ENCODE measurements at places on chromosomes 1 and 21.
A peak's percentile ranks its signal among the peaks of the same experiment; 100 is the strongest.

DNA sequence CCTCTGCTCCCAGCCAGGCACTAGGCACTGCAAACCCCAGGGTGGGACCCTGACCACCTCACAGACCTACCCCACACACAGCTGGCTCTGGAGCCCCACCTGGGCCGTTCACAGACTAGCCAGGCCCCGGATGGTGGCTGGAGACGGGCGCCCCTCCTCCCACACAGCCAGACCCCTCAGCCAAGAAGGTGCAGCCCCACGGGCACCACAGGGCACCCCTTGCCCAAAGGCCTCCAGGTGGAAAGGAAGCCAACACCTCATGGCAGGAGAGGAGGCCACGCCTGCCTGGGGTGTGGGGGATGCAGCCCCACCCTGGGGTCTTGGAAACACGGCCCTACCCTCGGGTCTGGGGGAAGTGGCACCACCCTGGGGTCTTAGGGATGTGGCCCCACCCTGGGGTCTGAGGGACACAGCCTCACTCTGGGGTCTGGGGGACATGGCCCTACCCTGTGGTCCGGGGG lies 44.6 kb downstream of the WNT9A start:
- no peak for DNase-seq

DNA sequence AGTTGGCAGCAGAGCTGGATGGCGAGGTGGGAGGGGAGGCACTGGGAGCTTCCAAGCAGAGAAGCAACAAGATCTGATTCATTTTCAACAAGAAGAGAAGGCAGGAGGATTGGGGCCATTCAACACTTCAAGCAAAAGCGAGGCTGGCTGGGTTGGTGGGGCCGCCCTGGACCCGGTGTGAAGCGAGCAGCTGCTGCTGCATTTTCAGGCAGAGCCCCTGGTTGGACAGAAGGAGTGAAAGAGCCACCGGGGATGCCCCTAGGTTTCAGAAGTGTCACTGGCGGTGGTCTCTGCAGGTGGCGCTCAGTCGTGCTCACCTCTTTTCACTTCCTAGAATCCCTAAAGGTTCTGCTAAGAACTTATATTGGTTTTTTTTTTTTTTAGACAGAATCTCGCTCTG lies 18.0 kb downstream of the SLC2A7 start:
- no peak for DNase-seq

- no peak for DNase-seq
Observed at GRCh38 chr1:191065346-191065745, 587.7 kb upstream of the BRINP3 start.

GRCh38 chr1:59638231-59638711 lies 176.5 kb upstream of the HOOK1 start:
- no peak for DNase-seq

- no peak for DNase-seq
Observed at GRCh38 chr1:90198616-90199332, 203.9 kb downstream of the ZNF326 start.

DNA sequence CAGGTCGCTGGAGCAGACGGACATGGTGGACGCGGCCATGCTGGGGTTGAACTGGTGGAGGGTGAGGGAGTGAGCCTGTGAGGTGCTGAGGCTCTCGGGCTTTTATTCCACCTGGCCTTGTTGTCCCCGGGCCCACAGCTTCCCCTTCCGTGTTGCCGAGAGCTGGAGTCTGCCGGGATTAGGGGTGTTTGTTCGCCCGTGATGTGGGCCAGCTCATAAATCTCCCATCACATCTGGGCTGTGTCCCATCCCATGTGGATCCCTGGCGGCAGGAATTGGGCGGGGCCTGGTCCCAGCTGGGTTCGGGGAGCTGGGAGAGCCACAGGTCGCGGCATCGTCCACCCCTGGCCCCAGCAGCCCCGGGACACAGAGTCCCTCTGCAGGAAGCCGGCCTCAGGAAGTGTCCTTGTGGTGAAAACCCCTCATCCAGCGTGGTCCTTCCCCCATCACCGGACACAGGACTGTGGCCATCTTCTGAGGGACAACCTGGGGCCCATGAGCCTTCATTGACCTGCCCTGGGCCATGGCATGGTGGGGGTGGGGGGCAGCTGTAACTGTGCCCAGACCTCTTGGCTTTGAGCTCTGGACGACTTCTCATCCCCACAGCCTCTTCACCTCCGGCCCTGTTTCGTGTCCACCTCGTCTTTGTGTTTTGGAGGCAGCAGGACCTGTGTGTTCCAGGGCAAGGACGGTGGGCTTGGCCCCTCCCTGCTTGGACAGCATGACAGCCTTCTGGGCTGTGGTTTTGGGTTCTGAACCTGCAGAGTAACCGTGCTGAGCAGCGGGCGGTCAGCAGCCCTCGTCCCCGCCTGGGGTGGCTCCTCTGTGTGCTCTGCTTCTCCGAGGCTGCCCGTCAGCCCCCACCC lies at the start of gene KRTAP10-6:
Gene KRTAP10-6 (minus strand): TSS at position 60 of the 866 bp plus-strand sequence. CDS start 21 bp downstream, at position 39.
- DNase-seq = no peak

GRCh38 chr1:238485057-238485911 lies 594.6 kb upstream of the ZP4 start:
- DNase-seq = no peak

GRCh38 chr1:43288058-43288784 lies 2.8 kb upstream of the C1orf210 start:
- no peak for DNase-seq

DNA sequence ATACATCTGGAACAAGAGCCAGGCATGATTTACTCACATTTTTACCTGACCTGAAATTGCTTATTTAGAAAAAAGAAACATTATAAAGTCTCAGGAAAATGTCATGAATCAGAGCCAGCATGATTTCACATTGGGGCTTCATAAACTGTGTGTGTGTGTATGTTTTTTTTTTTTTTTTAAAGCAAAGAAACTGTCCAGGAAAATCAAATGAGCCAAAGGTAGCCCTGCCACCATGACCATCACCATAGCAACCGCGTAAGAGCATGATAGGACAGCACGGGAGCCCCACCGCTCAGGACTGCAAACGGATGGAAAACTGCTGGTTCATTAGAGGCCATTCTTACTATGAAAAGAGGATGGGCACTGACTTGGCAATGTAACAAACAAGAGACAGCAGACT lies 139.2 kb downstream of the NTMT2 start:
- DNase-seq = no peak

- DNase-seq = no peak
Observed at GRCh38 chr1:84855168-84855567, 37.8 kb downstream of the LPAR3 start.

GRCh38 chr21:36927719-36928117 lies 38.8 kb downstream of the HLCS start:
- DNase-seq = peak; percentile 82

- DNase-seq = no peak
Observed at GRCh38 chr1:245493029-245493428, 338.2 kb downstream of the KIF26B start.

DNA sequence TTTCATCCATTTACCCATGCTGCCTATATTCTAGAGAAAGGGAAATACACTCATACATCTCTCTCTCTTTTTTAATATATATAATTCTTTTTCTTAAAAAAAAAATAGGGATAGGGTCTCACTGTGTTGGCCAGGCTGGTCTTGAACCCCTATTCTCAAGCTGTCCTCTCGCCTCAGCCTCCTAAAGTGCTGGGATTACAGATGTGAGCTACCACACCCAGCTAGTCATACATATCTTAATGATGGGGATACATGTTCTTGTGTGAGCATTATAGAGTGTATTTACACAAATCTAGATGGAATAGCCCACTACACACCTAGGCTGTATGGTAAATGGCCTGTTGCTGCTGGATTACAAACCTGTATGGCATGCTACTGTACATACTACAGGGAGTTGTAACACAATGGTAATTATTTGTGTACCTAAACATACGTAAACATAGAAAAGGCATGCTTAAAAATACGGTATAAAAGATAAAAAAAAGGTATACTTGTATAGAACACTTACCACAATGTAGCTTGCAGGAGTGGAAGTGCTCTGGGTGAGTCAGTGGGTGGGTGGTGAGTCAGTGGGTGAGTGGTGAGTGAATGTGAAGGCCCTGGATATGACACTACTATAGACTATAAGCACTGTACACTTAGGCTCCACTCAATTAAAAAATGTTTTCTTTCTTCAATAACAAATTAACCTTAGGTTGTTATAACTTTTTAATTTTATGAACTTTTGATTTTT lies 72.9 kb downstream of the IVNS1ABP start:
- DNase-seq = peak; percentile 54

GRCh38 chr1:18735224-18735997 lies 104.8 kb downstream of the PAX7 start:
- no peak for DNase-seq

DNA sequence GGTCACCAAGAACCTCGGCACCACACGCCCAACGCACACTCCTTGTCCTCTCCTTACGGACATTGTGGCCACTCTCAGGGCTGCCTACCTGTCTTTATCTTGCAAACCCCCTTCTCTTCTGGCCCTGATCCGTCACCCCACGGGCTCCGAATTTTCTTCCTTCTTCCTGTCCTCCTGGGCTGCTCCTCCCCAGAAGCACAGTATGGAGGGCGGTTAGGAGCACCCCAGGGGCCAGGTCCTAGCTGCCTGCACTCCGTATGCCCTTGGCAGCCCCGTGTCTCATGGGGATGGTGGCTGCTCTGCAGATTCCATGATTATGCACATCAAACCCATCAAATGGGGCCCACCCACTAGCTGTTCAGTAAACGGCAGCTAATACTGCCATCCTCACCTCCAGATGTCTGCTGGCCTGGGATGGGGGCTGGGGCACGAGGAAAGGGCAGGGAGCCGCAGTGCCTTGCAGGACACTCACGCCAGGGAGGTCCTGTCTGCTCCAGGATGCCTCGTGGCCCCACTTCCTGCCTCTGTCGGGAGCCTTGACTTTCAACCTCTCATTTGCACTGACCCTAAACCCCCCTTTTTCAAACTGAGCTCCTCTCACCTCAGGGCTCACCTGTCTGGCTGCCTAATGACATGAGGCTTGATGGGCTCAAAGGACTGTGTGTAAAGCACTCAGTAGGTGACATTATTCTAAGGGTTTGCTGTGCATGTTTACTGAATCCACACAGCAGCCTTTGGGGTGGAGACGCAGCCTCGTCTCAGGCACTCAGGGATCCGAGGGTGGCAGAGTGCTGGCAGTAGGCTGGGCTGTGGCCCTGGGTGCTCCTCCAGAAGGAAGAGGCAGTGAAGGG lies 4.4 kb downstream of the TTC34 start:
- DNase-seq = no peak

- no peak for DNase-seq
Observed at GRCh38 chr21:33205476-33205875, 24.3 kb upstream of the IFNAR2 start.

DNA sequence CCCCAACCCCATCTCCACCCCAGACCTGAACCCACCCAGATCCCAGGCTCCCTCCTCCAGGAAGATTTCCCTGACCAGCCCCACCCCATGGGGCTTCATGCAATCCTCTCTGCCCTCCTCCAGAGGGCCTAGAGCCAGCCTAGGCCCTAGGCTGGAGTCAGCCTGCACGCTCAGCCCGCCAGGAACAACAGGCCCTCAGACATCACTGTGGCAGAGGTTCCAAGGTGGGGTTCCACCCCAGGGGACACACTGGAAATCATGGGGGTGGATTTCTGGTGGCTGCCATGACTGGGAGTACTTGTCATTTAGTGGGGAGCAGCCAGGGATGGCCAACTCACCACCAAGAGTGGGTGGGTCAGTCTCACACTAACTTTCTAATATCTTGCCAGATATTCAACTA lies 122.0 kb downstream of the GLIS1 start:
- peak; percentile 6 for DNase-seq

GRCh38 chr1:212113706-212114105 lies 78.2 kb downstream of the DTL start:
- DNase-seq = no peak

GRCh38 chr1:5682626-5683225 lies 309.5 kb downstream of the NPHP4 start:
- no peak for DNase-seq

- DNase-seq = no peak
Observed at GRCh38 chr1:29896791-29897714, 660.7 kb downstream of the PTPRU start.

DNA sequence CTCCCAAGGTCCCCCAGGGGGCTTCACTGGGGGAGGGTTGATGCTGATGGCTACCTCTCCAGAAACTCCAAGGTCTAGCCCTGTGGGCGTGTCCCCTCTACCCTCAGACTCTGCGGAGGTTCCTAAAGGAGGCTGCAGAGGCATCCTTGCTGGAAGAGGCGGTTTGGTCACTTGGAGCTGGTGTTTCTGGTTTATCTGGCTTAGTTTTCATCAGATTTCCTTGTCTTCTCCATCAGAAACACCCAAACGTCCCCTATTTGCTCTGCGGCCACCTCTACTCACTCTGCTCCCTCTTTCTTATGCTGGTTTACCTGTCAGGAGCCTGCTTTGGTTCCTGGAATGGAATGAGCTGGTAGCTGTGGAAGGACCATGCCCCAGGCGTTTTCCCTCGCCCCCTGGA lies 2.5 kb downstream of the PKP1 start:
- no peak for DNase-seq

DNA sequence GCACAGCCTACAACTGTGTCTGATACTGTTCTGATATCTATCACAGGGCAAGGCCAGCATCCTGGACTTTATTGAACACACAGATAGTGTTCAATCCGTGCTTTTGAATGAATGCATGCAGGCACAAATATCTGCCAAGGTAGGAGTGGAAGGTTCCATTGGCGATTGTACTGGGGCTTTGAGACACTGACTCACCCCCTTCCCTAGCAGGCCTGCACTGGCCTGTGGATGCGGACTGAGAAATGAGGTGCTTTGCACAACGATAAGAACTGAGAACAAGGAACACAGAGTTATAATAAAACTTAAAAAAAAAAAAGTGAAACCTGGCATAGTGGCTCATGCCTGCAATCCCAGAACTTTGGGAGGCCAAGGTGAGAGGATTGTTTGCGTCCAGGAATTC lies 62.4 kb upstream of the NGF start:
- no peak for DNase-seq

DNA sequence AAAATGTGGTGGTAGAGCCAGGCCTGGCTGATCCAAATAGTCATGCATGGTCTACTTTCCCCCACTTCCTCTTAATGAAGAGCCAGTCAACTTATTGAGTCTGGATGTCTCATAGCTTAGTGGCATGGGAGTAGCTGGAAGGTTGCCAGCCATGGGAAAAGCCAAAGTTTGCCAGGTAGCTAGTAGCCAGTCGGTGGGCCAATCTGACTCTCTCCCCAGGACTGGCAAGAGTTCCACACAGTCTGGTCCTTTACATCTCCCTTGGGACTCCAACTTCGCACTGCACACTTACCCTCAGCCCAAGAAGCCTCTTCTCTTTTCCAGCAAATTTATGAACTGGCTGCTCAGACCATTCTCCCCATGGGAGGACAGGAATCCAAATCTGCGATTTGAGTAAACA lies 8.3 kb downstream of the WARS2 start:
- no peak for DNase-seq

DNA sequence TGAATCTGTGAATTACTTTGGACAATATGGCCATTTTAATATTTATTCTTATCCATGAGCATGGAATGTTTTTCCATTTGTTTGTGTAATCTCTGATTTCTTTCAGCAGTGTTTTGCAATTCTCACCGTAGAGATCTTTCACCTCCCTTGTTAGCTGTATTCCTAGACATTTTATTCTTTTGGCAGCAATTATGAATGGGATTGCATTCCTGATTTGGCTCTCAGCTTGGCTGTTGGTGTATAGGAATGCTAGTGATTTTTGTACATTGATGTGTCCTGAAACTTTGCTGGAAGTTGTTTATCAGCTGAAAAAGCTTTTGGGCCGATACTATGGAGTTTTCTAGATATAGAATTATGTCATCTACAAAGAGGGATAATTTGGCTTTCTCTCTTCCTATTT lies 44.2 kb upstream of the NEGR1 start:
- DNase-seq = no peak

GRCh38 chr1:8943498-8944405 lies 1.9 kb upstream of the CA6 start:
- no peak for DNase-seq

GRCh38 chr1:209561532-209561931 lies 22.0 kb upstream of the CAMK1G start:
- DNase-seq = no peak
